ENCODE measurements at places on chromosomes 12 and 14. TPM values are rescaled to one million over a fixed set of nuclear protein-coding genes. Genes with fewer than 3 reads are reported as not detected.

DNA sequence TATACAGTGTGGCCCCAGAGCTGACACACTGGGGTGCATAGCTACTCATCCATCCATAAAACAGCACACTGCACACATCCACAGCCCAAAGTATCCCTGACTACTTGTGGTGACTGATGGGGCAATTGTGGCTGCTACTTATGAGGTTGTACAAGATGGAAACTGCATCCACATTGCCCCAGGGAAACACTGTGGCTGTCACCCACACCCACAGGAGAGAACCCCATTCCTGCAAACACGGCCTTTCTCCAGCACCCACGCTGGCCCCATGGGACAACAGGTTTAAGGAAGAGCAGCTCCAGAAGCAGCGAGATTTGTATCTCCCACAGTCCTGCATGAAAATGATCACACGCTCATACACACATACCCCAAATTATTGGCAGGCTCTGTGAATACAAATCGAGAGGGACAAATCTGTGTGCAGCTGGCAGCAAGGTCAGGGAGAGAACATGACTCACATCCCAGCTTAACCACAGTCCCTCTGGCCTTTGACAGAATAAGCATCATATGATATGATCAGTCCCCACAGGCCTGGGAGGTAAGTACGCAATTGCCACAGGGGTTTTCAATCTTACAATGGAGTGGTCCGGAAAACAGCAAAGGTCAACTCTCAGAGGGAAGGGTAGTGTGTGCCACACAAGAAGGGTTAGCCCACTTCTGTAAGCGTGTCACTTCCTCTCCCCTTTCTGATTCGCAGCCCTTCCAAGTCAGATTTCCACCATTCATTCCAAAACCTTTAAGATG is 61.9 kb downstream of the ESR2 start:
- peaks cover 3% of the 10 kb centered on the region for H3K36me3 ChIP-seq
- H3K4me1 ChIP-seq, result peaks cover 18% of the 10 kb centered on the region
- peak overlapping the region; percentile 62 for H3K27ac ChIP-seq
- peak; percentile 71 for DNase-seq
- no peaks in the 10 kb centered on the region for H3K27me3 ChIP-seq

GRCh38 chr14:61749867-61750266 is 12.4 kb upstream of the SNAPC1 start:
- H3K36me3 ChIP-seq, result peaks cover 56% of the 10 kb centered on the region
- H3K27me3 ChIP-seq, result no peaks in the 10 kb centered on the region
- DNase-seq, result no peak
- peak overlapping the region; percentile 93 for H3K4me3 ChIP-seq

DNA sequence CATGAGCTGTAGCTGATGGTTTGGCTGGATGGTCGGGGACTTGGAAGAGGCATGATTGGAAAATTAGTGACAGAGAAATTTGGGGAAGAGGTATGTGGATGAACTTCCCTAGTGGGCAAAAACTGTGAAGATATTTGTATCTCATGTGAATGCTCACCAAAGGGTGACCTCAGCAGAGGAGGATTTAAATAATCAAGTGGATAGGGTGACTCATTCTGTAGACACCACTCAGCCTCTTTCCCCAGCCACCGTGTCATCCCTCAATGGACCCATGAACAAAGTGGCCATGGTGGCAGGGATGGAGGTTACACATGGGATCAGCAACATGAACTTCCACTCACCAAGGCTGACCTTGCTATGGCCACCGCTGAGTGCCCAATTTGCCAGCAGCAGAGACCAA is 60.8 kb upstream of the KRAS start:
- no peaks in the 10 kb centered on the region for H3K4me1 ChIP-seq
- no peaks in the 10 kb centered on the region for H3K27me3 ChIP-seq
- H3K36me3 ChIP-seq, result no peaks in the 10 kb centered on the region
- no peak for DNase-seq
- no peak overlapping the region for H3K27ac ChIP-seq
- H3K4me3 ChIP-seq, result no peak overlapping the region

DNA sequence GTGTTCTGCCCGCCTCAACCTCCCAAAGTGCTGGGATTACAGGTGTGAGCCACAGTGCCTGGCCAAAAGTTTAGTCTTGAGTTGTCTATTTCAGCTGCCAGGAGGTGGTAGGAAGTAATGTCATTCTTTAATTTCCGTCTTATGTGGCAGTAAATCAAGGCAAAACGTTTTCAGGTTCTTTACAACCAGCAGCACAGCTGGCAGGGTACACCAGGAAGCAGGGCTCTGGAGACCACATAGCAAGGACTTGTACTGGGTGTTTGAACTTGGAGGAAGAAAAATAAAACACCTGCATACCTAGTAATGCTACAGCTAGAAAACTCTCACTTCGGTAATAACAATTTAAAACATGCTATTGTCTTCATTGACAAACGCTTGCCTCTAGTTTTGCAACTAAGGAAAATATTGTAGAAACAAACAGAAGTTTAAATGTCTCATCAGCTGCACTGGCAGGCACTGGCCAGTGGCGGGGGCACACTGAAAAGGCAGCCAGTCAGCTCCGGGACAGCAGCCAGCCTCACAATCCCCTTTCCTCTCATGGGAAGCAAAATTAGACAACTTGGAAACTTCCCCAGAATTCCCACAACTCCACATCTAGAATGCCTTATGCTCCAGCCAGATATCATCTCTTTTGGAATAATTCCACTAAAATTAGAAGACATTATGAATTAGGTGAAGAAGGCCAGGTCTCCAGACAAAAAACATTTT is 72.2 kb downstream of the CLIP1 start:
- DNase-seq, result no peak
- H3K4me1 ChIP-seq, result peaks cover 6% of the 10 kb centered on the region
- H3K36me3 ChIP-seq, result peaks cover 23% of the 10 kb centered on the region
- no peak overlapping the region for H3K27ac ChIP-seq
- no peak overlapping the region for H3K4me3 ChIP-seq

GRCh38 chr12:85394065-85394464 is 114.0 kb downstream of the ALX1 start:
- H3K27me3 ChIP-seq, result no peaks in the 10 kb centered on the region
- no peaks in the 10 kb centered on the region for H3K36me3 ChIP-seq
- no peak for DNase-seq
- no peak overlapping the region for H3K4me3 ChIP-seq

GRCh38 chr14:69531135-69531534 is 43.5 kb downstream of the CCDC177 start:
- no peak overlapping the region for H3K4me3 ChIP-seq
- H3K27ac ChIP-seq, result no peak overlapping the region
- no peaks in the 10 kb centered on the region for H3K36me3 ChIP-seq
- DNase-seq, result no peak

- no peak for DNase-seq
- no peak overlapping the region for H3K4me3 ChIP-seq
- H3K27me3 ChIP-seq, result no peaks in the 10 kb centered on the region
- no peaks in the 10 kb centered on the region for H3K36me3 ChIP-seq
- H3K27ac ChIP-seq, result no peak overlapping the region
These were observed 413.8 kb upstream of the SOX5 start for GRCh38 chr12:24363177-24363754.

- no peak overlapping the region for H3K4me3 ChIP-seq
- H3K4me1 ChIP-seq, result no peaks in the 10 kb centered on the region
- no peaks in the 10 kb centered on the region for H3K27me3 ChIP-seq
- DNase-seq, result no peak
- H3K36me3 ChIP-seq, result peaks cover 2% of the 10 kb centered on the region
- no peak overlapping the region for H3K27ac ChIP-seq
These were observed 18.0 kb downstream of the DEPDC4 start for GRCh38 chr12:100248886-100249285.

DNA sequence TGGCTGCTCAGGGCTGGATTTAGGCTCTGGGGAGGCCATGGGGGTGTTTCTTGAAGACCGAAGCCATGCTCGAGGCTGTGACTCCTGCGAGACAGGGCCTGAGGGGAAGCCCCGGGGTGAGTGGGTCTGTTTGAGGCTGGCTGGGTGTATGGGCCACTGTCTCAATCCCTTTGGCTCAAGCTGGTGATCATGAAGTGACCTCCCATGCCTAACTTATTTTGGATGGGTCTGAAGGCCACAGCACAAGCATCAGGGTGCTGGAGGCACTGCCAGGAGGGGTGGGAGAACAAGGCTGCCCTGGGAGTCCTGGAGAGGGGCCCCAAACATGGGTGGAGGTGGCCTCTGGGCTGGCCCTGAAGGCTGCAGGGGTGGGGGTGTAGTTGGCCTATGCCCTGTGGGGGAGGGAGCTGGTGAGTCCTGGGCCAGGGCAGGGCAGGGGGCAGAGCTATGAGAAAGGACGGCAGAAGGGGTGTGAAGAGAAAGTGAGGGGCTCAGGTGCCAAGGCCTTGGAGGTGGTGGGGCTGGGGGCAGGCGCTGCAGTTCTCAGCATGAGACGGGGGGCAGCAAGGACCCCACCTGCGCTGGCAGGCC is 100.9 kb downstream of the KIF26A start:
- no peak overlapping the region for H3K27ac ChIP-seq
- H3K4me1 ChIP-seq, result no peaks in the 10 kb centered on the region
- H3K4me3 ChIP-seq, result no peak overlapping the region
- no peak for DNase-seq
- H3K36me3 ChIP-seq, result peaks cover 2% of the 10 kb centered on the region

GRCh38 chr14:61435563-61436337 is 114.4 kb downstream of the PRKCH start:
- H3K36me3 ChIP-seq, result peaks cover 52% of the 10 kb centered on the region
- no peak overlapping the region for H3K4me3 ChIP-seq
- DNase-seq, result no peak
- no peaks in the 10 kb centered on the region for H3K27me3 ChIP-seq

Gene ACVRL1
- total RNA-seq, result not detected

Measured in activated CD8-positive, alpha-beta T cell treated with anti-CD3 and anti-CD28 coated beads for 36 hours (primary cell).